ENCODE measurements at places on chromosomes 12 and 14.

- peak; percentile 16 for DNase-seq
These were observed 99.2 kb downstream of the SLC41A2 start for GRCh38 chr12:104858611-104859543.

DNA sequence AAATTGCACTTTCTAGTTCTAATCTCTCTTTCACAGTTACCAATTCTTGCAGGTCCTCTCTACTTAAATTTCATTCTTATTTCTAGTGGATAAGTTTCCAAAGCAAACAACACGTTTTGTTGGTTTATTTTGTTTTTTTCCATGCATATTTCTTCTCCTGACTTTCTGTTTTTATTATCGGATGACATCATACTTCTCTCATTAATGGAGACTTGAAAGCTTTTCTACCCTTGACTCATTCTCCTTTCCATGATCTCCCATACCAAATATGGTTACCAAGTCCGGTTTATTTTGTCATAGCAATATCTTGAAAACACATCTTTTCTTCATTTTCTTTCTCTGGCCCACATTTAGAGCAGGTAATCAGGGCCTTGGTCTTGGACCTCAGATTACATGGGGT is 796.5 kb downstream of the GALC start:
- no peak for DNase-seq

DNA sequence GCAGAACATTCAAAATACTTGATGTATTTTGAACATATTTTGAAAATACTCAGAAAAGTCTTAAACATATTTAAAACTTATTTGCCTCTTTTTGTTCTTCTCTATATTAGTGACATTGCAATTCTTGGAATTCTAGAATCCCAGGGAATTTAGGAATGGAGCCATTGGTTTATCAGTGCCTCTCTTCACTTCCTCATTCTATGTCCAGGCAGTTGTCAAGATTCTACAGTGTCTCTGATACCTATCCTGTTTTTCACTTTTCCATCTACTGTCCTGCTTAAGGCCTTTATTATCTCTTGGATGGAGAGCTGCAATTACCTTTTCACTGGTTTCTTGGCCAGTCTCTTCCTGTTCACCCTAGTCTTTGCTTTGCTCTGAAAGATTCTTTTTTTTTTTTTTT is 144.6 kb downstream of the TTLL5 start:
- DNase-seq: no peak

GRCh38 chr12:107415071-107415470 is 270.5 kb upstream of the PWP1 start:
- peak; percentile 82 for DNase-seq

DNA sequence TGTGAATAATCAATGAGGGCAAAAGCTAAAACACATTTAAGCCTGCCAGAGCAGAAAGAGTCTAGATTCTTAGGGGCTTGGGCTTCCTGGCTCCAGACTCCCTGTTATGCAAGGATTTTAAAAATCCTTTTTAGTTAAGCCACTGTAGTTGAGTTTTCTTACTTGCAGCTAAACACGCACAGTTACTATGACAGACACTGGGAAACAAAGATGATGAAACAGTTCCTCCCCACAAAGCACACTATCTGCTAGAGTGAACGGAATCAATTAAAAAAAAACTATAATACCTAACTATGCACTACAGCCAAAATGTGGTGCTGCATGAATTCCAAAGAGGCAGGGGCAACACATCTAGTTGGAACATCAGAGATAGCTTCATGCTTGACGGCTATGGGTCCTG is 28.2 kb downstream of the RPS6KA5 start:
- no peak for DNase-seq

- DNase-seq: no peak
These were observed 3.5 kb downstream of the SLC38A2 start for GRCh38 chr12:46369095-46369473.

DNA sequence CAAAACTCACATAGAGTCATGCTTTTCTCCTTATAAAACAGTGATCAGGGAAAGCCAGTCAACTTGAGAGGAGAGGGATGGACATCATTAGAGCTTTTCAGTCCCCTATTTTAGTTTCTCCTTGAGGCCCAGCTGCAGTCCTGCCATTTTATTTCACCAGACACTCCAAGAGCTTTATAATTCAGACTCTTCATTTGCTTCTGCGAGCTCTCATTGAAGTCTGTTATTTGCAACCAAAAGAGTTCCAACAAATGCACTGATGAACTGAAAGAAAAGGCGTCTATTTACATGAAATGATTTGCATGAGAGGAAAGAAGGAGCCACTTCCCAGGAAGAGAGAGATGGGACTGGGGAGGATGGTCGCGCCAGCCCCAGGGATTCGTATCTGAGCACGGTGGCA is 86.8 kb downstream of the NDUFA12 start:
- DNase-seq: no peak

DNA sequence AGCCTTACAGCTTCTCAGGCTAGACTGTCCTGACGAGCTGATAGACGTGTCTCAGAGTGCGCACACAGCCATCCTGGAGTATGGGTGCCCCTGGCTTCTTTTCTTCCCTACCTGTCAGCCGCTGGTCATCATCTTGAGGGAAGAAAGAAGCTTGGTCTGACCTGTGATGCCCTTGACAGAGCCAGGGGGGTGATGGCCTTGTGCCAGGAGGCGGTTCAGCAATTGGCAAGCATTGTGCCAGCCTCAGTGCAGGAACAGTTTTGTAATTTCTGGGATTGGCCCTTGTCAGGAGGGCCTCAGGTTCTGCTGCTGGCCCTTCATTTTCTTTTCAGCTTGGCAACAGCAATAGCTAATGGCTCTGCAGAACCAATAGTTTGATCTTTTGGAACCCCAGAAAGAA is 80.1 kb downstream of the ADCK1 start:
- no peak for DNase-seq

GRCh38 chr12:6769666-6770065 is 2.7 kb upstream of the LAG3 start:
- no peak for DNase-seq

DNA sequence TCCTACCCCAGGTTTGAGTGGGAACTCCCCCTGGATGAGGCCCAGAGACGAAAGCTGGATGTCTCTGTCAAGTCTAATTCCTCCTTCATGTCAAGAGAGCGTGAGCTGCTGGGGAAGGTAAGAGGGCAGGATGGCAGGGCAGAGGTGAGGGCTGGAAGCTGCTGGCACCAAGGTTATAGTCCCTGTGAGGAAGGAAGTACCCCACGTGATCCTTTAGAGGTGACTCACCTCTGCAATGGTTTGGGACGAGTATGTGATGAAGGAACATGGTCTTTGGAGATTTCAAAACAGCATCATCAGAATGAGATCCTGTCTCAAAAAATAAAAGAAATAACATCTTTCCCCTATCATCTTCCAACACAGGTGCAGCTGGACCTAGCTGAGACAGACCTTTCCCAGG is 9.2 kb upstream of the MYL6B start:
- no peak for DNase-seq

DNA sequence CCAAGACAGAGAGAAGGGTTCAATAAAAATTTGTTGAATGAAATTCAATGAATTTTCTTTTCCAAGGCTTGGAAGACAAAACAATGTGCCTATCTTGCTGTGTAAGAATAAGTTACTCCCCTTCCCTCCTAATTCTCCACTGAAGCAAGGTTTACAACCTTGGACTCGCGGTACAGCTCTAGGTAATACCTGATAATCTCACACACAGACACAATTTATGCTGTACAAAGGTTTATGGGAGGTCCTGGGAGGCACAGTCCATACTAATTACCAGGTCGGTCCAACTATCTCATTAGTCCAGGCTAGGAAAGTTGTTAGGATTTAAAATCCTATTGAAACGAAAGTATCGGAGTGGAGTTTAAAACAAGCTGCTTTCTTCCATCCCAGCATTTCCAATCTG is 42.6 kb downstream of the NELL2 start:
- DNase-seq: no peak

GRCh38 chr14:104665114-104665656 is 24.2 kb upstream of the INF2 start:
- DNase-seq: no peak

DNA sequence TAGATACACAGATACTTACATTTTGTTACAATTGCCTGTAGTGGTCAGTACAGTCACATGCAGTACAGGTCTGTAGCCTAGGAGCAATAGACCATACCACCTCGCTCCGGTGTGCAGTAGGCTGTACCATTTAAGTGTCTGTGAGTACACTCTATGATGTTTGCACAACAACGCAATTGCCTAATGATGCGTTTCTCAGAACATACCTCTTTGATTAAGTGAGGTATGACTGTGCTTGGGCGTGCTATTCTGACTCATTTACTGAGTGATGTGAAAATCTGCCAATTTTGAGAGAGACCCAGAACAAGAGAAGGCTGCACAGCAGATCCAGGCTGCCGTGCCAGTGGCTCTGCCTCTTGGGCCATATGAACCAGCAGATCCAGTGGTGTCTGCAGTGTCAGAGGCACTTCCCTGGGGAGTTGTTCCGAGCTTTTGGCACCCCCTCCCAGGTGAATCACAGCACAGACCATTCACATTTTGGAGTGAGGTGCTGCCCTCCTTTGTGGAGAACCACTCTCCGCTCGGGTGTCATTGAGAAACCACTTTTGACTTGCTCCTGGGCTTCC is 20.4 kb downstream of the DLK1 start:
- peak; percentile 85 for DNase-seq

DNA sequence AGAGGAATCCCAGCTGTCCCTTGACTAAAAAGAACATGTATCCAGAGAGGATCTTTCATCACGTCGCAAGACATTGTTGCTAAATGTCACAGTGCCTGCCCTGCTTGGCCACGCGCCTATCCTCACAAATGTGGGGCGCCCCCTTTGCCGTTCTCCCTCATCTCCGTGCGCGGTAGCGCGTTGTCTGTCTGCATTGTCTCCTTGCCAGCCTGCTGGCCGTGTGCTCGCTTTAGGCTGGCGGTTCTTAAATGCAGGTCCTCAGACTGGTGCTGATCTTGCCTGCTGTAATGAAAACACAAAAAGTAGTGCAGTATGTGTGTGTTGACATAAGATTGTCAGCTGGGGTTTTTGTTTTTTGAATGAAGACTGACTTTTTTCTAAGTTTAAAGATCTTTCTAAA is 198.2 kb upstream of the RGS6 start:
- no peak for DNase-seq

DNA sequence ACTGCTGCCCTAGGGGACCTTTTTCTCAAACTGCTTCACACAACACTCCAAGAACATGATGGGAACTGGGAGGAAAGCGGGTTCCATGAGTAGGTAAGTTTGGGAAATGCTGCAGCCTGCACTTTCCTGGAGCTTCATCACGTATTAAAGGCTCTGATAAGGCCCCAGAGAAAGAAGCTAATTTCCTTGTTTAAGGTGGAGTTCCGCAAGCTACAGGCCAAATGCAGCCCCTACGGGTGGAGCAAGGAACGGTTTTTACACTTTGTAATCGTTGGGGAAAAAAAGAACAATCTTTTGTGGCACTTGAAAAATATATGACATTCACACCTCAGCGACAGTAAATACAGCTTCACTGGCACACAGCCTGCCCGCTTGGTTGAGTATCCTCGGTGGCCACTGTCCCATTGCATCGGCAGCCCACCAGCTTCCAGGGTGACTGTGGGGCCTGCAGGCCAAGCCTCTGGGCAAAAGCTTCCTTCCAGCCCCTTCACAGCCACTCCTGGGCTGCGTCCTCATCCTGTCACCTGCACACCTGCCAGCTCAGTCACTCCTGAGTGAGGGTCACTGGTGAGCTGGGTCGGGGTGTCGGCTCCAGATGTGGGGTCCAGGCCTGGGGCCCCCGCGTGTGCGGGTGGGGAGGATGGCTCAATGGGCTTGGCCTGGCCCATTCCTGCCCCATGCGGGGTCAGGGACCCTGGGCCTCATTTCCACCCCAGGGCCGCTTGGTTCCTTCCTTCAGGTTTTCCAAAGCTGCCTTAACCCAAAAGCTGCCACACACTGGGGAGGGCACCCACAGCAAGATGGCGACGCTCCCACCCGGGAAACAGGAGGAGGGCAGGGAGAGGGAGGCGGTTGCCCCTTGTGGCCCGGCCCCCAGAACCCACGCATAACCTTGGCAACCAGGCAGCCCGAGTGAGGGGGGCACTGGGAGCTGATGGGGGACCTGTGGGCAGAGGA is 2.4 kb downstream of the AMN start:
- no peak for DNase-seq

- no peak for DNase-seq
These were observed 256.0 kb downstream of the SLC15A4 start for GRCh38 chr12:128567730-128568129.

DNA sequence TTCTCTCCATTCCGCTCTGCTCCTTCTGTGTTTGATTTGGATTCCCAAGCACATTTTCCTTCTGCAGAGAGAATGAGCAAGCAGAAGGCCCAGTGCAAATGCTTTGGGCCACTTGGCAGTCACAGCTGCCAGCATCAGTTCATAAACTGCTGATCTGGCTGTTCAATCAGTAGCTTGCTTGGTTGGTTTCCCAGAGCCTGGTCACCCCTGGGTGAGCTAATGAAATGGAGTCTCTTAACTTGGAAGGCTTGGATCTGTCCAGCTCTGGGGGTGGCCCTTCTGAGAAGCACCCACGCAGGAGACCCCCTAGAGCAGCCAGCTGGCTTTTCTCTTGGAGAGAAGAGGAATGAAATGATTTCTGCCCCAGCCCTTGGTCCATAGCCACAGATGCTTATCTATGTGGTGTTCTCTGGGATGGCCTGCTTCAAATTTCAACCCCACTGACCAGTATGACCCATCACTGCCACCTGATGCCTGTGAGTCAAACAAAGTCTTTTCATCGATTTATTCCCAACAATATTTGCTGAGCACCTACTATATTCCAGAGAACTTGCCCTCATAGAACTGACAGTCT is 30.3 kb downstream of the FAIM2 start:
- peak; percentile 43 for DNase-seq

- DNase-seq: no peak
These were observed 130.7 kb downstream of the CRACR2A start for GRCh38 chr12:3622021-3622821.

DNA sequence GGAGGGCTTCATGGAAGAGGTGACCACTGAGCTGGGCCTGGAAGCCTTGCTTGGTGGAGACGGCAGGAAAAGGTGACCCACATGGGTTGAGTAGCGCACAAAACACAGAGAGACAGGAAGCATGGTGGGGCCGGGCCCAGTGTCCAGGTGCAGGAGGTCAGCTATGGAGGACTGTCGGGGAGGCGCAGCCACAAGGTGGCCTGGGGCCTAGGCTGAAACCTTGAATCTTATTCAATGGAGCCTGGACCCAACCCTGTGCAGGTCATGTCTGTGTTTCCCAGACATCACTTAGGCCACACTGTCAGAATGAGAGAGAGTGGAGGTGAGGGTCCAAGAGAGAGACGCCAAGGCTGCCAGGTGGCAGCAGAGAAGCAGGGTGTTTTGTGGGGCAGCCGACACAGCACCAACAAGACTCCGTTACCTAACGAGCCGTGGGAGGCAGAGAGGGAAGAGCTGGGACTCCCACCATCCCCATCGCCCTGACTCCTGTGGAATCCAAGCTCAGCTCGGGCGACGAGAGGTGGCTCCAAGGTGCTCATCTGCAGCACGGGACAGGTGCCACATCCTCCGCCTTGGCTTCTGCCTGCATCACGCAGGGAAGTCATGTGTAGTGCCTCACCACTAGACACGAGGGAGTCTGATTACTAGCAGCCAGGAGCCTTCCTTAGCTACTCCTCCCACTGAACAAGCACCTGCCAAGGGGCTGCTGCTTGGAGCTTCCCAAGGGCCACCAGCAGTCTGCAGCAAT is 38.7 kb downstream of the DEGS2 start:
- DNase-seq: no peak
